ENCODE measurements at places on chromosomes 11 and 22.

- DNase-seq = no peak
Observed at GRCh38 chr11:11347592-11347991, 5.5 kb downstream of the CSNK2A3 start.

DNA sequence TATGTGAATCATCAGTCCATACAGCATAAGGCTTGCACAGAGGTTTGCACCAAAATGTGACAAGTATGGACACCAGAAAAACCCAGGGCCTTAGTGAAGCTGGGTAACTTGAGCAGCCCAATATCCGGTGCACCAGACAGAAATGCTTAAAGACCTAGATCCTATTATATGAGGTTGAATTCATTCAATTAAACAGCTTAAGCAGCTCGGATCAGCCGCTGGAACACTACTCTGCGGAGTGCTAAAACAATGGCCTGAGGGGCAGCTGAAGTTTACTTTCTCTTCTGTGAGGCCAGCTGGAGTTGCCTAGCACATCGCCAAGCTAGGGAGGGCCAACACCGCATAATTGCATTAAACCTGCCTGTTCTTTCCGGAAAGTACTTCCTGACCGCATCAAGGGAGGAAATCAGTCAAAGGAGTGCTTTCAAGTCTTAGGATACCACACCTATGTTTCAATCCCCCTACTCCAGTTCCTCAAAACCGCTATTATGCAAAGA is 17.0 kb upstream of the FAM181B start:
- no peak for DNase-seq

DNA sequence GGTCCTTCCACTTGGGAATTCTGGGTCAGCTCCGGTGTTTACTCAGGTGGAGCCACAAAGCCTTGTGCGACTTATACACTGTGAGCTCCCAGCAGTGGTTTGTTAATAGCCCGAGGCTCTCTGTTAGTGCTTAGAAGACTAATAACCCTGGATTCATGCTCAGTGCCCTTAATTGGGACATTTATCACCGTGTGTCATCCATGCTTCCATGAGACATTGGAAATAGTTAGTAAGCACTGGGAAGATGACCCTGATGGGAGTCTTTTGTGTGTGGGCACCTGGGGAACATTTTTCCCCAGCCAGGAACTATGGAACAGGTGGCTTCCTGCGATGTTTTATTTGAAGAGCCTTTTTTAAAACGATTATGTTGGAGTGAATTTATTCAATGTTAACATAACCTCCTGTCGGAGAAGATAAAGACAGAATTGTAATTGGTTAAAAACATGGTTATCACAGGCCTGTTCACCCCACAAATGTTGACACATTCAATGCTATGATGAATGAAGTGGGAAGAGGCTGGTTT is 188.9 kb downstream of the MYO18B start:
- DNase-seq = no peak

GRCh38 chr11:109425554-109425953 is 3.6 kb downstream of the C11orf87 start:
- DNase-seq = no peak

DNA sequence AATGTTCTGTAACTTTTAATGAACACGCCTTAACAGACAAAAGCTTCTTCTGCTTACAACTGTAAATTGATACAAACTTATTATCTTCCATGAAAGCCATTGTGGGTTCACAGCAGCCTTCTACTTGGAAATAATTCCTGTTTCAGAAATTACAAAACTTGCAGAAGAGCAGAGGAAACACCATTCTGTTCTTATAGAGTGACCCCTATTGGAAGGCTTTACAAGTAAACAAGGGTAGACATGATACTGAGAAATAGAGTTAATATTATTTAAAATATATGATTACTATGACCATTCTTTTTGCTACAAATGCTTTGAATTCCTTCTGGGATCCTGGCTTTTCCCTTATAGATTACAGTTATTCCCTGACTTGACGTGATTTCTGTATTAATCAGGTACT is 32.4 kb upstream of the KCNA4 start:
- DNase-seq = no peak

- no peak for DNase-seq
Observed at GRCh38 chr11:7413961-7414915, 71.1 kb upstream of the OLFML1 start.

DNA sequence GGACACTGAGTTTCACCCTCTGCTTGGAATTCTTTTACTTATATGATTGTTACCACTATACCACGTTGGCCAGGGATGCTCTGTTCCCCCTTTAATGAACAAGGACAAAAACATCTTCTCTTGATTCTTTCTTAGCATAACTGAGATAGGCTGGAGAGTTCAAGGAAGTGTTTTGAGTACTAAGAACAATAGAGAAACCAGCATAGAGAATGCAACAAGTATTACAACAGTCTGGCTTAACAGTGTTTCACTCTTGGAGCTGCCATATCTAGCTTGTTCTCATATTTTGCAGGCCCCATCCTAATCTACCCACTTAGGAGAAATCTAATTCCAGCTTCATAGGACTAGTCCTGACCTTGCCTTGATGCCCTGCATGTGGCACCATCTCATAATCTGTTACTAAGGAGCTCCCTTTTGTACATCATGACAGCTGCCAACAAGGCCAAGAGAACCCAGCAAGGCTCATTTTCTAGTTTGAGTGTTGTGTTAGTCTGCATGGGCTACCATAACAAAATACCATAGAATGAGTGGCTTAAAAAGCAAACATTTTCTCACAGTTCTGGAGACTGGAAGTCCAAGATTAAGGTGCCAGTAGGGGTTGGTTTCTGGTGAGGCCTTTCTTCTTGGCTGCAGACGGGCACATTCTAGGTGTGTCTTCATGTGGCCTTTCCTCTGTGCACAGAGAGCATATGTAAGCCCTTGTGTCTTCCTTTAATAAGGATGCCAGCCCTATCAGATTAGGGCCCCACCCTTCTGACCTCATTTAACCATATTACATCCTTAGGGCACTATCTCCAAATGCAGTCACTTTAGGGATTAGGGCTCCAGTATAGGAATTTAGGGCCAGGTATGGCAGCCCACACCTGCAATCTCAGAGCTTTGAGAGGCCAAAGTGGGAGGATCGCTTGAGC is 37.8 kb downstream of the PACS1 start:
- no peak for DNase-seq

DNA sequence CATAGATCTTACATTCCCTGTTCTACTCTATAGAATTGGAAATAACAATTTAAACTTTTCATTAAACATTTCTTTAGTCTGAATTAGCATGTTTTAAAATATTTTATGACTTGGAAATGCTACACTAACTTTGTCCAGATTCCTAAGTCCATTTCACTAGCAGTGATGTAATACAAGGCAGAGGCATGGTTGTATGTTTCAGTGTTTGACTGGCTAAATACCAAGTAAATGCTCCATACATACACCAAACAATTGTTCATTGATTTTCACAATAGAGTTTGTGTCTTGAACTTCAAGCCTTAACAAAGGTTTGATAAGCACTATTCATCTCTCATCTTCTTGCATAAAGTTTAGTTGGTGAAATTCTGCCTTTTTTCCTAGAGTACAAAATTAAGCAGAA is 13.5 kb downstream of the ZBED5 start:
- no peak for DNase-seq

GRCh38 chr22:20299746-20300136 is 20.1 kb downstream of the DGCR6L start:
- no peak for DNase-seq

- no peak for DNase-seq
Observed at GRCh38 chr11:76415073-76415472, 29.7 kb upstream of the EMSY start.

DNA sequence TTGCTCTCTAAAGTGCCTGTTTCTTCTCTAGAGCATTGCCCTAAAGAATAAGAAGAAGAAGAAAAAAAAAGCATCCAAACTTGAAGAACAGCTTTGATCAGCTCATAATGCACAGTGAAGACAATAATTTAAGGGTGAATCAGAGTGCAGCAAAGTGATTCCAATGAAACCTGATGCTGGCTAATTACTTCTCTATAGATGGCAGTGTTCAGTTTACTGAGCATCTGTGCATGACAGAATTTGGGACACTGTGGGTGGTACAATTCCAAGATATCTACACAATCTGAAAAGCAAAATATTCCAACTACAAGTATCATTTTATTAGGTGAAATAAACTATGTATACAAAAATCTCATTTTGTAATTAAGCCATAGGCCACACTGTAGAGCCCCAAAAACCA is 450.5 kb upstream of the CCDC90B start:
- DNase-seq = no peak

- peak; percentile 52 for DNase-seq
Observed at GRCh38 chr11:121321614-121322243, 29.2 kb downstream of the SC5D start.

GRCh38 chr11:22194907-22195306 is 2.0 kb downstream of the ANO5 start:
- DNase-seq = no peak

- no peak for DNase-seq
Observed at GRCh38 chr11:70483077-70483861, 84.9 kb downstream of the CTTN start.

GRCh38 chr22:23068832-23069385 is 1.4 kb upstream of the GNAZ start:
- no peak for DNase-seq

GRCh38 chr11:121563003-121563402 is 110.2 kb upstream of the SORL1-AS1 start:
- no peak for DNase-seq

GRCh38 chr22:38296372-38296771 is 20.9 kb downstream of the CSNK1E start:
- no peak for DNase-seq

GRCh38 chr11:118615976-118616371 is 8.6 kb downstream of the PHLDB1 start:
- no peak for DNase-seq

- no peak for DNase-seq
Observed at GRCh38 chr11:101620026-101620425, 36.2 kb upstream of the TRPC6 start.

DNA sequence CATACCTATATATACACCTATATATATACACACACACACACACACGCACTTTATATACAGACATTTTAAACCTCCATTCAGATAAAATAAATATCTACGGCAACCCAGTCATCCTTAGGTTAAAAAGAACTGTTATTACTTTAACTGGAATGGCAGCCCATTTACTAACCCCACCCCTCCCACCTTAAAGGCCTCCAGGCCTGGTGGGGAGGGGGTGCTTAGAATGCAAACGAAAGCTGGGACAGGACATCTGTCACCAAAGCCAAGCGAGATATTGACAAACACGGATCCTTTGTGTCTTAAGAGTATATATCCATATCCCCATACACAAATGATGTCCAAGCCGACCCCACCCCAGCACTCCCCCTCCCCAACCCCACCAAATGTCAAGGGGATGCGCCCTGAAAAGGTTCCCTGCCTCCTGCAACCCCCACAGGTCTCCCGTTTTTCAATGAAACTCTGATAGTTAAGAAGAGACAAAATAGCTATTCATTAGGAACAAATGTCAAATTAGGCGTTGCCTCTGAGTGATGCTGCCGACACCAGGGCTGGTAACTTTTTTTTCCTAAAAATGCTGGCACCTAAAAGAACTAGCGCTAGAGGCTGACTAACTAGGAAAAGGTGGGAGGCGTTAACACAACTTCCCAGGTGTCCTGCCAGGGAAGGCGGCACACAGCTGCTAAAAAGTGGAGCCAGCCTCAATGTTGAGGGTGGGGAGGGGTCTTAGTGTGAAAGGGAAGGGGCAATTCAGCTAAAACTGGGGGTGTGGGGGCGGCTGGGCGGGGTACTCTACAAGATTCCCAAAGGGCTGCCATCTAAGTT is 5.6 kb downstream of the MN1 start:
- DNase-seq = no peak

DNA sequence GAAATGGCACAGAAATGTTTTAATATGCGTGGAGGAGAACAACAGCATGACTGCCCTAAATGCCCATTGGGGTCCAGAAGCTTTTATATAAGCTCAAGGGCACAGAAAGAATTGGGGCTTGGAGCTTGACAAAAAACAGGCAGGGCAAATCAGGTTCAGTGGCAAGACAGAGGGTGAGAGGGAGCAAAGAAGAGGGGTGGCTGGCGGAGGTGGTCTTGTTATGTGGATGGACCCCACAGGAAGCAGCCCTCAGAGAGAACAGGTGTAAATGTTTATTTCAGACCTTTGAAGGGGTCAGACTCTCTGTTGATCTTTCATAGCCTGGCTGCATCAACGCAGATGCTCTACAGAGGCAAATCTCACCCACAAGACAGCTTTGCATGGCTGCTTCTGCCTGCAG is 213.1 kb upstream of the B3GAT1 start:
- DNase-seq = no peak
